ENCODE measurements at places on chromosomes 7 and 10.

GRCh38 chr10:13053794-13054462, 46.0 kb upstream of the OPTN start:
- DNase-seq, result no peak

DNA sequence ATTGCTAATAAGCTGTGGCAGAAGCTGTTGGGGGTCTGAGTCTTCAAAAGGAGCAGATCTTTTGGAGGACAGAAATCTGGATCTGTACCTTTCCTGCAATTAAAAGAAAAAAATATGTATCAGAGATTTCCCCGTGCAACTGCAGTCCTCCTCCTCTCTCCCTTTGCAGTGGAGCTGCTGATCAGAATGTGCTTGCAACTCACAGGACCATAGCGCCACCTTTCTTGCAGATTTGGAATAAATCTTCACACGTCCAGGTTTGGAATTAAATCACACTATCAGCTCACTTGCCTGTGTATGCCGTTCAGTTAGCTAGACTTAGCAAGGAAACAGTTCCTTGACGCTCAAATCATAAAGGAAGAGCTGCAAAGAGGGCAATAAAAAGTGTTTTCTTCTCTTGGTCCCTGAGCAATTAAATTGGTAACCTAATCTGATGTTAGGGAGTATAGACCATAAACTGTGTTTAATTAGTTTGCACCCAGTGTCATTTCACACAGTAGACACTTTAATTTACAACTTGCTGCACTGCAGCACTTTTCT, 77.4 kb downstream of the PON1 start:
- peak; percentile 59 for DNase-seq

DNA sequence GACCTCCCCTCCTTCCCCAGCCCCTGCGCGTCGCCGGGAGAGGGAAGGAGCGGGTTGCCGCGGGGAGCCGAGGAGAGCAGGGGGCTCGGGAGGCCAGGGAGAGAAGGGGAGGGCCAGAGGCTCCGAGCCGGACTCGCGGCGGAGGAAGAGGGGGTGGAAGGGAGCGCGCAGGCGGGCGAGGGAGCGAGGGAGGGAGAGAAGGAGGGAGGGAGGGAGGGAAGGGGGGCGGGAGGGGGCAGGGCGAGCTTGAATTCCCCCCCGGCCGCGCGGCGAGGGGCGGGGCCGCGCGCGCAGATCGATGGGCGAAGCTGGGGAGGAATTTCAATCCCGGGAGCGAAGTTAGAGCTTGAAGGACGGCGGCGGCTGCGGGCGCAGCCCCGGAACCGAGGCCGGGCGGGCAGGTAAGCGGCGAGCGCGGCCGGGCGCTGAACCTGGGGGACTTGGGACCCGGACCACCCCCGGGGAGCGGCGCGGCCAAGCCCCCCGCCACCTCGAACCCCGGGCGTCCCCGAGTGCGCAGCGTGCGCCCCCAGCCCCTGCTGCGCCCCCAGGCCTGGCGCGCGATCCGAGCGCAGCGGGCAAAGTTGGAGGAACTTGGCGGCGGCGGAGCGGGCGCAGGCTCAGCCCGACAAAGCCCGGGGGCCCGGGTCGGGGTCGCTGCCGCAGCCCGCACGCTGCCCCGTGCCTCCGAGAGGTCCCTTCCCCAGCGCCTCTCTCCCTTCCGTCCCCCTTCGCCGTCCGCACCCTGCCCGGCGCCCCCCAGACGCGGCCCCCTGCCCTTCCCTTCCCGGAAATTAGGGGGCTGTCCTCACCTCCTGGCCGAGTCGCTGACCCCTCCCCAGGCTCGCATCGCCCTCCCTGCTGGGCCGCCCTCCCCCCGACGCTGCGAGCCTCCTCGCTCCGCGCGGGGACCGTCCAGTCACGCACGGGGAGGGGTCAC, at the start of gene ELFN1:
ELFN1 (plus strand) TSS at position 324 of the 940 bp plus-strand sequence. CDS start 74,320 bp downstream, outside the sequence.
- DNase-seq, result no peak

- no peak for DNase-seq
Measured at GRCh38 chr7:5041047-5041446, 4.6 kb upstream of the RBAK start.

DNA sequence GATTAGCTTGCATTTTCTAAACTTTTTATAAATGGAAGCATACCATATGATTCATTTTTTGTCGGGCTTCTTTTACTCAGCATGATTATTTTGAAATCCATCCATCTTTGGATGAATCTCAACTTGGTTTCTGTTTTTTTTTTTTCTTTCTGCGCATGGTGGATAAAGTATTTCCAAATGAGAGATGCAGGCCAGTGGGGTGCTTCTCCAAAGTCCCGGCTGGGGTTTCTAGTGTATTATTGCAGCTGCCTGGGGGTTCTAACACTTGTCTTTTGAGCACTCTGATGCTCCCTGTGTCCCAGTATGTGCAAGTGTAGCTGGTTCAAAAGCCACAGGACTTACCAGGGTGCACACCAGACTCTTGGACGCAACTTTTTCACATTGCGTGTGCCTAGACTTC, 70.9 kb upstream of the LOXL4 start:
- DNase-seq, result no peak

Data from kidney capillary endothelial cell (primary cell).